Stimulated activated CD4-positive, alpha-beta T cell treated with anti-CD3 and anti-CD28 coated beads, Interleukin-12 subunit alpha, Interleukin-12 subunit beta, amount 100 ng/mL, for 4 hours (primary cell): ENCODE measurements at places on chromosomes 2 and 18.

DNA sequence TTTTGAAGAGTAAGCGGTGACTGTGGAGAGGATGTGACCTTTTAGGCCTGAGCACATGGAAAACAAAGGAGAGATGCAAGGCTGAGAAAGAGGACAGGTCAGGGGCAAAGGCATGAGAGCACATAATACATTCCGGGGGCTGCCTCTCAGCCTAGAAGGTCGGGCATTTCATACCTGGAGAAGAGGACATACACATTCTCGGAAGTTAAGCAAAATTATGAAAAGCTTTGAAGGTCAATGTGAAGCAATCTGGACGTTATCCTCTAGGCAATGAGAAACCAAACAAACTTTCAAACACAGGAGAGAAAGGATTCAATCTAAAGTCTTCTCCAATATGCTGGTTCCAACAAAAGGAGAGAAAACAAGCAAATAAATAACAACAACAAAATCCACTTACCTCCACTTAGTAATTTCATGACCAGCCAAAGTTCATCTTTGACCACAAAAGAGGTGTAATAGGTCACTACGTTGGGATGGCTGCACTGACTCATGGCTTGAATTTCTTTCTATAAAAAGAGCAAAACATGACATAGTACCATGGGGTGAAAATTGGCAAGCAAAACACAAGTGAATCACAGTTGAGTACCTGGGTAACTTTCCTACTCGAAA lies 80.4 kb downstream of the STK39 start:
- DNase-seq, result no peak

DNA sequence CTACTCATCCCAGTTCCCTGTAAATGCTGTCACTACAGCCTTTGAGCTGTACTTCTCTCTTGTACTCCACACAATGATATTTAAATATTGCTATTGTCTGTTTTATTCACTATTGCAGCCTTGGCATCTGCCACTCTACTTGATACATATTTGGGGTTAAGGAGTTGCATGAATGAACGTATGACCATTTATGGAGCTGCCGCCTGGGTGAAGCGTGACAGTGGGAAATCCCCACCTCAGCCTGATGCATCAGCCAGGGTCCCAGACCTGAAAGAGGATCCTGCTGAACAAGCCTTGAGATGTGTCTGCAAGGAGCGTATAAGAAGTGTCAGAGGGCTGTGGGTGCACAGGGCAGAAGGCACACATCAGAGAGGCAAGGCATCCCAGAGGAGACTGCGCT lies 39.1 kb downstream of the MRPL35 start:
- peak; percentile 40 for DNase-seq

DNA sequence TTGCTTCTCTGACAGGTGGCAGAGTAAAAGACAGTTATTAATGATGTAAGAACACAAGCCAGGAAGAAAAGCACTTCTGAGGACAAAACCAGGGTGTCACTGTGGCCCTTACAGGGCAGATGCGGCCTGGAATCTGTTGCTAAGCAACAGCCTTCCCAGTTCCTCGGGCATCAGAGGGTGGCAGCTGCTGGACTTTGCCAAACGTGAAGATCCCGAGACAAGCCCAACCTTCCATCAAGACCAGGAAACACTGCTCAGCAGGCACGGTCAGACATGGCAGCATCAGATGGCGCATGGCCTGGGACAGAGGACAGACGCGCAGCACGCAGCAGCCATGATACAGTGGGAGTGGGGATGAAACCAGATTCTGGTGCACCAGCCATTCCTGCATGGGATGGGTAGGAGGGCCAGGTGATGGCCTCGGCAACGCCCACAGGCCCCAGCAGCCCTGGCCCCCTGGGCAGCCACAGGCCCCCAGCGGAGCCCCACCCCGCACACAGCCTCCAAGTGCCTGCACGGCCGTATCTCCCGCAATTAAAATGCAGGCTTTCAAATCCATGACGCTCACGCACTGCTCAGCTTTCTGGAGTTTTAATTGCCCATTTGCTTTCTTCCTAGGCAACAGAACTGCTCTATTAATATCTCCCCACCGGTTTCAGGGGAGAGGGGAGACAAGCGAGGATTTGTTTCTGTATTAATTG lies 89.0 kb downstream of the EIPR1 start:
- DNase-seq, result no peak

- no peak for DNase-seq
Observed at GRCh38 chr2:192023006-192023405, 171.7 kb downstream of the TMEFF2 start.

- DNase-seq, result no peak
Observed at GRCh38 chr18:3579701-3580100, 129.7 kb downstream of the TGIF1 start.

DNA sequence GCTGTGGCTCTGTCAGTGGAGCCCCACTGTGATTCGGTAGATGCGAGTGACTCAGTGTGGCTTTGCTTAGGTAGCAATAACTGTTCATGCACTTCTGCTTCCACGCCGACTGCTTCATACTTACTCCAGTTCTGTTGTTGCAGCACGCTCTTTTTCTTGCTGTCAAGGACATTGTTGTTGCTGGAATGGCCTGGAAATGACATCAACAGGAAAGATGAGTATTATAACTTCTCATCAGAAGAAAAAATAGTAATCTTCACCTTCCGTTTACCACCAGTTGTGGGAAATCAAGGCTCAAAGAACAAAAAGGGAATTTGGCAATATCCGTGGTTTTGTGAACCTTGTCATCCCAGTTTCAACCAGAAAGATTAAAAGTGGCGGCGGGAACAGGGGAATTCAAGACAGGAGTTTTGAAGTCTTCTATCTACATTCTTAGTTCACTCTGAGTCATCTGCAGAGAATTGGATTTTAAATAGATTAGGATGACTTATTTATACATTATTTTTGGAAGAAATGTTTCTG lies 8.3 kb downstream of the TM4SF20 start:
- DNase-seq, result no peak

GRCh38 chr2:20050646-20051531 lies 539 bp downstream of the LAPTM4A start:
- DNase-seq, result no peak

DNA sequence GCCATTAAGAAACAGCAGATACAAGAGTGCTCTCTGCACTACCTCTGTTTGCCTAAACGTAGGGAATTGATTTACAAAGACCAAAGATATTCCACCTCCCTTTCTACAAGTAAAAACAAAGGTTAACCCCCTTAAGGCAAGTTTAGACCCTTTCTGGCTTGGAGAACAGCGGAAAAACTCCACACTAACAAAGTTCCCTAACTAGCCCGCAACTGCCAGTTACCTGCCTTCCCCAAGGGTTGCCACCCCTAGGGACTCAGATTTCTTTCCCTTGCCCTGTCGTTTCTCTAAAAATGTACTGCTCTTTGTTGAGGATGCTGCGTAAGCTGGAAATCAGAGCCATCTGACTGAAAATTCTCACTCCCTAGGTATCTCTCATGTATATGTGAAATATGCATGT lies 627.5 kb upstream of the SOX11 start:
- DNase-seq, result no peak

DNA sequence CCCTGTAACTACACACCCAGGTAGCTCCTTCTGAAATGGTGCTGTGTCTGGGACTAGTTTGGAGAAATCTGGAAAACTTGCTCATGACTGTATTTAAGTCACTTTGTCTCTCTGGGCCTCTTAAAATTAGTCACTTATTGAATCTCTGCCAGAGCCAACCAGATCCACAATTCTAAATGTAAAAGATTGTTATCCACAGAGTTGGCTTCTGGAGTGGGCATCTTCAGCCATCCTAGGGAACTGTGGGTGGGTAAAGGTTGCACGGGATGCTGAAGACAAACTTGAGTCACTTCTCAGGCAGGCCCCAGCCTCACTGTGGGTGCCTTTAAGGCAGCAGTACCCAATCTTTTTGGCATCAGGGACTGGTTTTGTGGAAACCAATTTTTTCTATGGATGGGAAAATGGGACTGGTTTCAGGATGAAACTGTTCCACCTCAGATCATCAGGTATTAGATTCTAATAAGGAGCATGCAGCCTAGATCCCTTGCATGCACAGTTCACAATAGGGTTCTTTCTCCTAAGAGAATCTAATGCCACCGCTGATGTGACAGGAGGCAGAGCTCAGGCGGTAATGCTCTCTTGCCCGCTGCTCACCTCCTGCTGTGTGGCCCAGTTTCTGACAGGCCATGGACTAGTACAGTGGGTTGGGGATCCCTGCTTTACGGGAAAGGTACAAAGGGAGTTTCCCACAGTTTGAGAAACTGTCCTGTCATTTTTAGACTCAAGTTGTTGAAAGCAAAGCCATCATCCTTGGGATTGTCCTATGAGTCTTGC lies 98.3 kb upstream of the SPRED2 start:
- no peak for DNase-seq

DNA sequence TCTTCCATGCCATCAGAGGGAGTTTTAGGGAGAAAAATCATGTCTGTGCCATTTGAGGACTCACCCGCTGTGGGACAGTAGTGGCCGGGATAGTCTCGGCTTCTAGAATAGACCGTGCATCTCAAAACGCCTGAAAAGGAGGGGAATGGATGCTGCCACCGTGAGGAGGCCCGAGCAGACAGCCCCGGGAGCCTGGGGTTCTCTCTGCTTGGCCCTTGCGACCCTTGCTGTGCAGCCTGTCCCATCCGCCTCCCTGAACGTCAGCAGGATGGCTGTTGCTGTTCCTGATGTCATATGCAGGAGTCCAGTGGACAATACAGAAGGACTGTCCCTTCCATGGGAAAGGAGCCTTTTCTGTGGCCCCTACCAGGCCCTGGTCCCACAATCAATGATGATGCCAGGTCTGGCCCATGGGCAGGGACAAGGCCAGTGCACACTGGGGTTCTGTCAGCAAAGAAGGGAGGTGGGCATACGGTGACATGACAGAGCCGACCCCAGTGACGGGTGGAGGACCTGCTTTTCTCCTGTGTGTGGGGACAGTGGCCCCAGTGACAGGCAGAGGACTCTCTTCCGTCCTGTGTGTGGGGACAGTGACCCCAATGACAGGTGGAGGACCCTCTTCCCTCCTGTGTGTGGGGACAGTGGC lies 58.8 kb downstream of the ACKR3 start:
- DNase-seq, result no peak

DNA sequence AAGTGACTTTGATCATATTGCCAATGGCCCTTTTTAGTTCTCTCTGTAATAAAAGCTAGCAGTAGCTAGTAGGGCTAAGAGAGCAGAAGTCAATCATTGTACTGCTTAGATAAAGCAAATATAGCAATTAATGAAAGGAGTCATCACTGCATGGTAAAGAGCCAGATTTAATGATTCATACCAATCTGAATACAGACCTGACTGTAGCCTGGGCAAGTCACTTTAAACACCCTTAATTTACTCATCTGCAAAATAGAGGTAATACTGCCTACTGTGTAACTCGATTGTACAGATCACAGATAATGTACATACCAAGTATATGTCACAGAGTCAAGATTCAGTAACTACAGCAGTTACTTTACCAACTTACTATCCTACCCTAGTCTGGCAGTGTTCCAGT lies 63.6 kb downstream of the ASXL2 start:
- DNase-seq, result no peak

- DNase-seq, result no peak
Observed at GRCh38 chr2:37300578-37300977, 24.1 kb downstream of the PRKD3 start.

GRCh38 chr2:172113617-172114016 lies 10.9 kb upstream of the DLX2 start:
- no peak for DNase-seq

DNA sequence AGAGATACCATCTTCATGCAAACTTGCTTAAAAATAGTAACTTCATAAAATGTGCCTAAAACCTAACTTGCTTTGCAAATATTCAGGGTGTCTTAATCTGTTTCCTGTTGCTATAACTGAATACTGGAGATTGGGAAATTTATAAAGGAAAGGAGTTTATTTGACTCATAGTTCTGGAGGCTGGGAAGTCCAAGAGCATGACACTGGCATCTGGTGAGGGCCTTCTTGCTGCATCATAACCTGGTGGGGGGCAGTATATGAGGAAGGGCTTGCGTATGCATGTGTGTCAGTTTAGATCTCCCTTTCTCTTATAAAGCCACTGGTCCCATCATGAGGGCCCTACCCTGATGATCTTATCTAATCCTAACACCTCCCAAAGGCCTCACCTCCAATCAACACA lies 166.5 kb downstream of the LPIN1 start:
- no peak for DNase-seq

DNA sequence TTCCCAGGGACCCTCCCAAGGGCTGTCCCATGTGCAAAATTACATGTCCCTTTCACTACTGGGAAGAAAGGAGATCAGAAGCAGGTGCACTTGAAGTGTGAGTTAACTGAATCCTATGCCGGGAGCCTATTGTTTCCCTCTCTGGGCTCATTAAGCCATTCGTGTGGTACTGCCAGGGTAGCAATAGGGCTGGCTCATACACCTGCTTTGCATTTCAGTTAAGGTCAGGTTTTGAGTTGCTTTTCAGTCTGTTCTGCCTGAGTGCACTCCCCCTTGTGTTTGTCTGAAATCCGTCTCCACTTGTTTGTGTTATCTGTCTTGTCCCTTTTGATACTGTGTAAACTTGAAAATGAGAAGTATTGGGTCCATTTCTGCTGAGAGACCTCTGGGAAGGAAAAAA lies 1232.6 kb upstream of the NRXN1 start:
- no peak for DNase-seq

- DNase-seq, result no peak
Observed at GRCh38 chr2:15776629-15776919, 163.8 kb upstream of the MYCN start.

GRCh38 chr2:66174491-66174890 lies 260.4 kb upstream of the MEIS1 start:
- no peak for DNase-seq

GRCh38 chr18:6431659-6432318 lies 17.1 kb upstream of the L3MBTL4 start:
- DNase-seq, result no peak

DNA sequence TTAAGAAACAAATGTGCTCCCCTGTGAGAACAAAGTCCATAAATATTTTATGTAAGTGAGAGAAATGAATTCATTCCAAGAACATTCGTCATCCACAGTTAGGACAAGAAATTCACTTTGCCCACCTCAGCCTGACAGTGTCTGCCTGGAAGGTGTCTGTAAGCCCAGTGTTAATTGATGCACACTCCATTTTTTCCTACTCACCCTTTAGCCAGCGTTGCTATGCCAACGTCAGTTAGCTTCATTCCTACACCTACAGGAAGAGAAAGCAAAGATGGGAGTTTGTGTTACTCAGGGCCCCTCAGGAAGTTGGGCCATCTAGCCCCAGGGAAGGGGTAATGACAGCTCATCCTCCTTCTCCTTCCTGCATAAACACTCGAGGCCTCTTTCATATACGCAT lies 131.0 kb downstream of the ALPK2 start:
- no peak for DNase-seq

DNA sequence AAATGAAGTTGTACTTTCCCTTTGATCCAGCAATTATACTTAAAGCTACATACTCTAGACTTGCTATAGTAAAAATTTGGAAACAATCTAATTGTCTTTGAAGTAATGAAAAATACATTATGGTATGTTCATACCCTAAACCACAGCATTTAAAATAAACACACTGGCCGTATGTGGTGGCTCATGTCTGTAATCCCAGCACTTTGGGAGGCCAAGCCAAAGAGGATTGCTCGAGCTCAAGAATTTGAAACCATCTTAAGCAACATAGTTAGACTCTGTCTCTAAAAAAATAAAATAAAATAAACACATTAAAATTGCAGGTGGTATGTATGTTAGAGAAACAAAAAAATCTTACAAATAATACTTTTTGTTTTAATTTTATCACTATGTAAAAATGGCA lies 208.1 kb upstream of the KLHL14 start:
- DNase-seq, result no peak
